ENCODE measurements at places on chromosomes 13 and 19. TPM values are rescaled to one million over a fixed set of nuclear protein-coding genes. Genes with fewer than 3 reads are reported as not detected.

The CPT1C gene
- total RNA-seq, result 14.1 TPM

The KLF1 gene
- 0.08 TPM for total RNA-seq

The ZNF600 gene
- total RNA-seq, result 0.06 TPM

The GDF15 gene
- total RNA-seq, result 24.9 TPM

The SPRY2 gene
- 14.4 TPM for total RNA-seq

The ADAMTSL5 gene
- total RNA-seq, result 3.5 TPM

The HPN gene
- total RNA-seq, result 0.06 TPM

The EMP3 gene
- total RNA-seq, result 427 TPM

The CEACAM20 gene
- total RNA-seq, result not detected

The CYP2F1 gene
- not detected for total RNA-seq

The GARIN5B gene
- total RNA-seq, result 0.07 TPM

The ANGPTL8 gene
- total RNA-seq, result not detected

The GNG8 gene
- total RNA-seq, result not detected

The SLC25A41 gene
- 0.13 TPM for total RNA-seq

The CNN1 gene
- 0.32 TPM for total RNA-seq

The KIRREL2 gene
- 0.50 TPM for total RNA-seq

The CACNG6 gene
- total RNA-seq, result 12.8 TPM

The ATP11A gene
- 9.9 TPM for total RNA-seq

The FXYD1 gene
- total RNA-seq, result 0.33 TPM

The TMIGD2 gene
- total RNA-seq, result not detected

The FOSB gene
- 10.7 TPM for total RNA-seq

The ZNF724 gene
- 0.83 TPM for total RNA-seq

The KANK3 gene
- total RNA-seq, result 7.4 TPM

The MYADM gene
- 276 TPM for total RNA-seq

The MEDAG gene
- 0.10 TPM for total RNA-seq

The LILRB3 gene
- total RNA-seq, result 0.17 TPM

The ZNF540 gene
- not detected for total RNA-seq

The OR7A5 gene
- total RNA-seq, result not detected

The SIGLEC5 gene
- not detected for total RNA-seq

The ZNF471 gene
- 0.03 TPM for total RNA-seq

The CPB2 gene
- total RNA-seq, result not detected

The RXFP2 gene
- not detected for total RNA-seq

The TUBA3C gene
- not detected for total RNA-seq

The TMEM255B gene
- 0.93 TPM for total RNA-seq

The CGB1 gene
- not detected for total RNA-seq

The FAM216B gene
- total RNA-seq, result not detected

The FAM124A gene
- total RNA-seq, result 2.1 TPM

The KISS1R gene
- total RNA-seq, result 0.51 TPM

The TMEM150B gene
- total RNA-seq, result 0.20 TPM

The SMG9 gene
- 54.3 TPM for total RNA-seq

The PTPRH gene
- total RNA-seq, result 3.8 TPM

The COMP gene
- 0.12 TPM for total RNA-seq

The PRR20E gene
- total RNA-seq, result not detected

The CEACAM3 gene
- not detected for total RNA-seq

Data from A549 treated with Hydrocortisone at 1 μM for 4 hours (cell line).